ENCODE measurements at places on chromosomes 5 and 9.

GRCh38 chr5:125713109-125713805 lies 710.0 kb upstream of the GRAMD2B start:
- no peak for DNase-seq

GRCh38 chr9:69149321-69149807 lies 24.7 kb upstream of the TJP2 start:
- DNase-seq = no peak

DNA sequence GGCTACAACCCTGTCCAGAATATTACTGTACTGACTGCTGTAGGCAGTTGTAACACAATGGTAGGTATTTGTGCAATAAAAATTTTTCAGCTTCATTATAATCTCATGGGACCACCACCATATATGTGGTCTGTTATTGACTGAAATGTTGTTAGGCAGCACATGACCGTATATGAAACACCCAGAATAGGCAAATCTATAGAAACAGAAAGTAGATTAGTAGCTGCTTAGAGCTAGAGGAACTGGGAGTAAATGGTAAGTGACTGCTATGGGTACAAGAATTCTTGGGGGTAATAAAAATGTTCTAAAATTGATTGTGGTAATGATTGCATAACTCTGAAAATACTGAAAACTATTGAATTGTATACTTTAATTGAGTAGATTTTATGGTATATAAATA lies 185.7 kb downstream of the ESM1 start:
- no peak for DNase-seq

DNA sequence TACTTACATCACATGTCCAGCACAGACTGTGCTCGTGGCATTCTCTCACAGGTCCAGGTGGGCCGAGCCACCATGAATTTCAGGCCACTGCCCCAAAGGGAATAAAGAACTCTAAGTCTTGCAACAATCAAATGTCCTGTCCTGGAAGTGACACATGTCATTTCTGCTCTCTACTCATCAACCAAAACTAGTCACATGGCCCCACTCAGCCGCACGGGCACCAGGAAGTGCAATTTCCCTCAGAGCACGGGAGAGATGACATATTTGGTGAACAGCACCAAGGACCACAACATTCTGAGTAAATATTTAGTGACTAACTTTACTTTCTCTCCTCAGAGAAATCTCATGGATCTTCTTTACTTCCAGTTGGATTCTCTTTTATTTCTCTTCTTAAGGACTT lies 131.1 kb upstream of the TUT7 start:
- DNase-seq = no peak

DNA sequence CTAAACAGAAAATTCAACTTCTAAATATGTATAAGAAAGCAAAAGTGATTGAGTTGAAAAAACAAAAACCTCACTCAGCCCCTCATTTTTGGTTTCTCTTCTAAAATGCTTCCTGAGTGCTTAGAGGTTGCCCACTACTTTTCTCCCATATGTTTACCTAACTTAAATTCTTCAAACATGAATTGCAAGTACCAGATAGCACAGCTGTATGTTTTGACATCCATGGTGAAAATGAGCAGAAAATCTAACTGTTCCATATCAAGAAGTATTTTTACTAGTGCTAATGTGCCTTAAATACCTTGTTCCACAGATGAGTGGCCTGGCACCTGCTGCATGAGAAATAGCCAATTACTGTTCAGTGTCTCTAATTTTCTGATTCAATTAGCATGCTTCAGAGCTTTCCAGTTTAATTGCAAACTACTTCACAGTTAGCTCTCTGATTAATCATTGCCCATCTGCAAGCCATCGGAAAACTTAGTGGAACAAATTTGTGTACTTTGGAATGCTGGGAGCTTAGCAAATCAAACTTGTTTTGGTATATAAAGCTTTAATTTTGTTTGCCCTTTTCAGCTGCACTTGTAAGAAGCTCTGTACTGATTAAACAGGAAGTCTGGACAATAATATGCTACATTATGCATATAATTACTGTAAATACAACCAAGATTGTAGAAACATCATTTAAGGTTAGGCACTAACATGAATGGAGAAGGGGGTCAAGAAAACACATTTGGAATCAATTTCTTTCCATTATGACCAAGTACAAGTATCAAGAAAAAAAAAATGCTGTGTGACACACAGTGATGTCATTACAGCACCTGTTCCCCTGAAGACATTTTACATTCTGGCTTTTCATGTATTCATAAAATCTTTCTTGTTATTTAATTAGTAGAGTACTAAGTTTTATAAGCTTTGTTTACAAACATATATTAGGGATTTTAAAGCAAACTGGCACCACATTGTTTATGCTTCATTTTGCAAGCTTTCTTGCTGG lies 65.6 kb downstream of the POU5F2 start:
- no peak for DNase-seq

GRCh38 chr5:50934343-50934742 lies 267.9 kb downstream of the PARP8 start:
- DNase-seq = no peak

DNA sequence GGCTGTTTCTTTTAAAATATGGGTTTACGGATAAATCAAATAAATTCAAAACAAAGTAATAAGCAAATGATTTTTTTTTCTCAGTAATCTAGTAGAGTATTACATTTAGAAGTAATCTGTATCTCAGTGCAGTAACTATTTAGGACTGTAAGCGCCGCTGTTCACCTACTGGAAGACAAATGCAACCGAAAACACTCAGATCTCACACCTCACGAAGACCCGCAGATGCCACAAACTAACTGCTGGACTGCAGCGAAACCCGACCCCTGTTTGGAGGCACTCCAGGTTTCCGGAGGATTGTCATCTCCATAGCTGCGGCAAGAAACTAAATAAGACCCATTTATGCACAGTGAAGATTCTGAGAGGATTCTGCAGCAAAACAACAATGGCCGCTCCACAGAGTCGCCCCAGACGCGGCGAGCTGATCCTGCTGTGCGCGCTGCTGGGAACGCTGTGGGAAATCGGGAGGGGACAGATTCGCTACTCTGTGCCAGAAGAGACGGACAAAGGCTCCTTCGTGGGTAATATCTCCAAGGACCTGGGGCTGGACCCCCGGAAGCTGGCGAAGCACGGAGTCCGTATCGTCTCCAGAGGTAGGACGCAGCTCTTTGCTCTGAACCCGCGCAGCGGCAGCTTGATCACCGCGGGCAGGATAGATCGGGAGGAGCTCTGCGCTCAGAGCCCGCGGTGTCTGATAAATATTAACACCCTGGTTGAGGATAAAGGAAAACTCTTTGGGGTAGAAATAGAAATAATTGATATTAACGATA lies at the start of gene PCDHGA8:
PCDHGA8 (plus strand) TSS at position 205 of the 770 bp plus-strand sequence; CDS start at position 386, 181 bp downstream.
- DNase-seq = no peak

- no peak for DNase-seq
Observed at GRCh38 chr5:107712359-107712870, 41.7 kb upstream of the EFNA5 start.

DNA sequence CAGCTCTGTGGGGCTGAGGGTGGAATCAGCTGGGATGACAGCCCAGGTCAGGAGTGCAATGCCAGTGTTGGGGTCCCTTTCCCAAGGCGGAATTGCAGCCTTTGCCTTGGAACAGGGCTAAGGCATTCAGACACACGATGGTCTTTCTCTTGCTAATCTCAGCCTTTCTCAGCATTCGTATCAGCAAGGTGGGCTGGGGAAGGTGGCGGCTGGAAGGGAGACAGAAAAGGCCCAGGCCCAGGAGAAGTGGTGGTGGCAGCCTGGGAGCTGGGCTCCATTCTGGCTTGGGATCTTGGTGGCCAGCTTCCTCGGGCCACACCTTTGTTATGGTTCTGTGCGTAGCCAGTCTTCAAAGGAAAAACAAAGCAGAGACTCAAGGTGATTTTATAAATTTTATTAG lies 1.1 kb upstream of the ARHGEF28 start:
- no peak for DNase-seq

GRCh38 chr5:128062172-128062746 lies 21.3 kb upstream of the SLC12A2 start:
- DNase-seq = no peak

DNA sequence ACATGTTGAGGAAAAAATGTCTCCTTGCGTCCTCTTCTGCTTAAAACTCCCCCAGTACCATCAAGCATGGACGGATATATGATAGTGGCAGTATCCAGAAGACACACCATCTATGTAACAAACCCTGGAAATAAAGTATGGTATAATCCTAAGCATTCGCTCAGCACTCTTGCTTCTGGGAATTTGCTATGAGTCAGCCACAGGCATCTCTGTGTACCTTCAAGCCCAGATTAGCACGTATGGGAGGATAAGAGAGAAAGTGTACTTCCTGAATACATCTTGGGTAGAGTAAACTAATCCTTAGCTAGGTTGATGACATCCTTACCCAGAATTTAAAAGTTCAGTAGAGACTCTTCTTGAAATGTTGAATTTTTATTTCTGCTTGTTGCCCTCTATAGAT lies 71.2 kb downstream of the GHR start:
- no peak for DNase-seq

GRCh38 chr5:124182133-124182532 lies 564.3 kb downstream of the ZNF608 start:
- DNase-seq = no peak
